Heart right ventricle (tissue), 16 donors: ENCODE measurements at places on chromosomes 5 and 9. TPM values are rescaled to one million over a fixed set of nuclear protein-coding genes. Genes with fewer than 3 reads are reported as not detected.
A peak's percentile ranks its signal among the peaks of the same experiment; 100 is the strongest.

DNA sequence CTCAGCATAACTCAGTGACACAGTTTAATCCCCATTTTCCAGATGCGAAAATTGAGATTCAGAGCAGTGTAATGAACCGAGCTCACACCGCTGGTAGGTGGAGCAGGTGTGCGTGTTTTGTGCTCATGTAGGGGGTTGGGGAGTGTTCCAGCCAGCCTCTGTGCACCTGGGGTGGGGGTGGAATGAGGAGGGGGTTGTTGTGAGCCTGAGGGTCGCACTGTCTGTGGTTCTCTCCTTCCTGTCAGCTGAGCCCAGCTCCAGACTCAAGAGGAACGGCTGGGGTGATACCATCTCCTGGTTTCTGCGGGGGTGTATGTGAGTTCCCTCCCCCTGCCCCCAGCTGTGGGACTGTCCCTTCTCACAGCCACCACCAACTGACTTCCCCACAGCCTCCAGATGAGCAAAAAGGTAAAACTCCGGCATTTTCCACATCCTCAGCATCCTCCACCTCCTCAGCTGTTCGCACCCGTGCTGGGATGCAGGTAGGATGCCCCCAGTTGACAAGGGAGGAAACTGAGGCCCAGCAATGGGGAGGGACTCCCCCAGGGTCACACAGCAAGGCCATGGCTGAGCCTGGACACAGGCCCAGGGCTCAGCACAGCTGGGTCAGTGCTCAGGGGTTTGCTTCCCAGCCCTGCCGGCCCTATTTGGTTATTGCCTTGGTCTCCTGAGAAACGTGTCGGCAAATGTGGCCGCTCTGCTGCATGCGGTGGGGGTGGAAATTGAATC lies 2.1 kb downstream of the SH2D3C start:
- no peak for DNase-seq

GRCh38 chr9:135201711-135202110 lies 114.2 kb downstream of the OLFM1 start:
- no peak for DNase-seq

GRCh38 chr9:92406477-92406876 lies 2.1 kb upstream of the OGN start:
- DNase-seq = peak; percentile 38

Gene TMEM215
- not detected for total RNA-seq

DNA sequence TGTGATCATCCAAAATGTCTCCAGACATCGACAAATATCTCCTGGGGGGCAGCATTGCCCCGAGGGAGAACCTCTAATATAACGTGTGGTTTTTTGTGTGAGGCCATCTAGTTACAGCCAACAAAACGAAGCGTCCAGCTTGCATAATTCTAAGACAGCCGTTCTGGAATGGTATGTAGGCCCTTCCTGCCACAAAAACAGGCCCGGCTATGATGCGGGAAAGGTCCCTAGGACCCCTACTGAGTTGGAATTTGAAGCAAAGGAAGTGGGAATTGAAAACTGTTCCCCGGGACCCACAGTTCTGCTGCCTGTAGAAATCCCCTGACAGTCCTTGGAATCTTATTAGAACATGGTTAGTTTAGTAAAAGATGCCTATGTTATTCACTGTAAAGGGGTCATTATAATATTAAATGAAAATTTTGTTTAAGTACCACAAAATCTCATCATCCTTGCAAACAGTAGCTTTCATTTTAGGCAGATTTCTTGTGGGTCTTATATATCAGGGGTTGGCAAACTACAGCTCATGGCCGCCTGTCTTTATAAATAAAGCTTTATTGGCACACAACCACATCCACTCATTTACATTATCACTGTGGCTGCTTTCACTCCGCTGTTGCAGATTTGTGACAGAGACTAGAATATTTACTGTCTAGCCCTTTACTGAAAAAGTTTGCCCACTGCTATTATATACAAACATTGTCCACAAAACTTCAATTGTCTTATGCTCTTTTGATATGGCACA lies 70.7 kb downstream of the MSX2 start:
- no peak for DNase-seq

GRCh38 chr5:127582773-127583370 lies 65.4 kb downstream of the PRRC1 start:
- DNase-seq = no peak

Gene LHX6
- 9.4 TPM for total RNA-seq

- DNase-seq = no peak
These were observed 43.1 kb upstream of the GLIPR2 start for GRCh38 chr9:36093384-36093783.

Gene IFNW1
- total RNA-seq = not detected
